ENCODE measurements at places on chromosomes 6 and 20.

- no peak for DNase-seq
These were observed 5.4 kb downstream of the PPDPF start for GRCh38 chr20:63525971-63526370.

GRCh38 chr6:22954749-22955385 is 385.5 kb downstream of the HDGFL1 start:
- DNase-seq = no peak

DNA sequence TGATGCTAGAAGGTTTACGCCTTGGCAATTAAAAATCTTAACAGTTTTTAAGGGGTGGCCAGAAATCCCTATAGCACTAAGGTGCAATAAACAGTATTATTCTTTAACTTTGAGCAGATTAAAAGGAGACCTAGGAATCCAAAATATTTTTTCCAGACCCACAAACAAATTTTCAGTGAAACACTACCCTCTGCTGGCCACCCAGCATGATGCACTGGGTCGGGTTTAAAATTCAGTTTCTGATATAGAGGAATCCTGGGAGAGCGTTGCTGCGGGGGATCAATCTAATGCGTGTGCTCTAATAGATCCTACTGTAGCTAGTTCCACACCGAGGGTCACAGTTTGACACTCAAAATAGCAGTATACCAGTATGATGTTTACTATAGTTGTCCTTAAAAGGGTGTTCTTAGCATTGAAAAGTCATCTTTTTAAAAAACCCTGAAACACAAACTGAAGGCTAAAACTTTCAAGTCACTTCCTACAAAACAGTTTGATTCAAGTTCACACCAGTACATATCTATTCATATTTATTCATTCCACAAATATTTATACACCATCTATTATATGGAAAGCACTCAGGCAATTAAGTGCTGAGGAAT is 10.2 kb downstream of the UBE3D start:
- DNase-seq = peak; percentile 32

DNA sequence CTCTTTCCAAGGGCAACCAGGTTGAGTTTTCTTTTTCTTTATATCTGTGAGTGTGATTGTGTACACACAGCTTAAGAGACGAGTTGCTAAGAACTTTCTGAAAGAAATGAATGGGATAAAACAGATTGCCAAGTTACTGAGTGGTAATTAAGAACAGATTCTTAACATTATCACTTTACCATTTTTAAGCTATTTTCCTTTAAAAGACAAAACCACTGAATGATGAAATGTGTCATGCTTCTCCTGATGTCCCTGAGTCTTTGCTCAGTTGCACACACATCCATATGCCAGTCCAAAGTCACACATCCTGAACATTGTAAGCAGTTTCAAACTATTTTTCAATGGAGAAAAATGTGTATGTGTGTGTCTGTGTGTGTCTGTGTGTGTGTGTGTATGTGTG is 5.5 kb upstream of the DAAM2 start:
- no peak for DNase-seq

DNA sequence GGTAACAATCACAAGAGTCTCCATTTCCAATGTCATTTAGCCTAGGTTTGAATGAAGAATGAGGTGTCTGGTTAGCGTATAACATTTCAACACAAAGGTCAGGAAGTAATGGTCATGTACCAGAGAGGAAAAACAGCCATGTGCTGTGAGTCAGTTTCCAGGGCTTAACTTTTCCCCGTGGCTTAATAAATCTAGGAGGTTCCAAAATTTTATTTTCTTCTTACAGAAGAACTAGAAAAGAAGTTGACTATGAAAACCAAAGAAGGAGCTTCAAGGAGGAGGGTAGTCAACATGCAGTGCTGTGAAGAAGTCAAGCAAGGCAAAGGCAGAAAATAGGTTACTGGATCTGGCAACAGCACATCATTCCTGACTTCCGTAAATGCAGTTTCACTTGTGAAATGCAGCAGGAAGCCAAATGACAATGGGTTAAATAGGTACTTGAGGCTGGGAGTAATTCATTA is 8.4 kb upstream of the GABRR2 start:
- DNase-seq = no peak

DNA sequence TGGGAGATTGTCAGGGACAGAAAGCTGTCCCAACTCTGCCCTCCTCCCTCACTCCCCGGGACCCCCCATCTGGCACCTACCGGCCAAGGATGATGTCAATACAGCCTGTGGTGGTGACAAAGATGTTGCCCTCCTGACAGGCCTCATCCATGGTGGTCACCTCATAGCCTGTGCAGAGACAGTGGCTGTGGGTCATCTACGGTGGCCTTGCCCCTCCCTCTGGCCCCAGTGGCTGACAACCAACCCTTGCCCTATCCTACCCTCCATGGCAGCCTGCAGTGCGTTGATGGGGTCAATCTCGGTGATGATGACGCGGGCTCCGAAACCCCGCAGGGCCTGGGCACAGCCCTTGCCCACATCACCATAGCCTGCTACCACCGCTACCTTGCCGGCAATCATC is 12.7 kb downstream of the AHCY start:
- no peak for DNase-seq

DNA sequence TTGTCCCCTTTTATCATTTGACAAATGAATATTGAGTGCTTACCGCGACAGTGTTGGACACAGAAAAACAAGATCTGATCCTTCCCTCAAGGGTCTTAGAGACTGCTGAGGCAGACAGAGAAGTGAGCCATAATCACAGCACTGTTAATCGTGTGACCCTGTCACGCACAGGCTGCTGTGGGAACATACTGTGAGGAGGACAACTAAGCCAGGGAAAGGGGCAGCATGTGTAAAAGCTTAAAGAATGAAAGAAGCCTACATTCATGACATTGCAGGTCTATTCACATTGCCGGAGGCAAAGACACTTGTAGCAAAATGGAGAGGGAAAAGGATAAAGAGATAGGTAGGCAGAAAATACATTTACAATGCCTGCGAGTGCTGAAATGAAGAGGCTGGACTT is 32.7 kb downstream of the TRDN start:
- DNase-seq = no peak

- DNase-seq = no peak
These were observed 29.9 kb downstream of the FBXO5 start for GRCh38 chr6:152952866-152953509.

DNA sequence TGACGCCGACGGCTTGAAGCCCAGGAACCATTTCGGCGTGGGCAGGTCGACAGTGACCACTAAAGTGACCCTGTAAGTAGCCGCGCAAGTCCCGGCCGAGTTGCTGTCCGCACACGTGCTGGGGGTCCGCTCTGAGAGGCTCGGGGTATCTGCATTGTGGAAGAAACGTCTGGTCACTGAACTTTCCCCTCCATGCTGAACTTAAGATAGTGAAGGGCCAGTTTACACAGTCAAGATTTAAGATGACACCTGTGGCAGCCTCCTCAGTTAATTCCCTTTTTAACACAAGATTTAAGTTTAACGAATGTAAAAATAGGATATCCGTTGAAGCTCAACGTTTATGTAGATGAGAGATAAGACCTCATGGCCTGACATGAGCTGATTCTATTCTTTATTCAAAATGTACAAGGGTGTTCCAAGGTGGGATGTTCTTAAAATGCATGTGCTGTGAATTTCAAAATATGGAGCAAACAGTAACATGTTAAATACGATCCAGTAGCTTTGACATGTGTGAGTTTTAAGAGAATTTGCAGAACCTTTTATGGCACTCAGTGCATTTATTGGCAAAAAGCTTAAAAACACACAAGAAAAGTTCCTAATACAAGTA is 116.2 kb downstream of the RTN4IP1 start:
- DNase-seq = no peak

GRCh38 chr20:44228465-44229258 is 18.1 kb upstream of the OSER1 start:
- no peak for DNase-seq

DNA sequence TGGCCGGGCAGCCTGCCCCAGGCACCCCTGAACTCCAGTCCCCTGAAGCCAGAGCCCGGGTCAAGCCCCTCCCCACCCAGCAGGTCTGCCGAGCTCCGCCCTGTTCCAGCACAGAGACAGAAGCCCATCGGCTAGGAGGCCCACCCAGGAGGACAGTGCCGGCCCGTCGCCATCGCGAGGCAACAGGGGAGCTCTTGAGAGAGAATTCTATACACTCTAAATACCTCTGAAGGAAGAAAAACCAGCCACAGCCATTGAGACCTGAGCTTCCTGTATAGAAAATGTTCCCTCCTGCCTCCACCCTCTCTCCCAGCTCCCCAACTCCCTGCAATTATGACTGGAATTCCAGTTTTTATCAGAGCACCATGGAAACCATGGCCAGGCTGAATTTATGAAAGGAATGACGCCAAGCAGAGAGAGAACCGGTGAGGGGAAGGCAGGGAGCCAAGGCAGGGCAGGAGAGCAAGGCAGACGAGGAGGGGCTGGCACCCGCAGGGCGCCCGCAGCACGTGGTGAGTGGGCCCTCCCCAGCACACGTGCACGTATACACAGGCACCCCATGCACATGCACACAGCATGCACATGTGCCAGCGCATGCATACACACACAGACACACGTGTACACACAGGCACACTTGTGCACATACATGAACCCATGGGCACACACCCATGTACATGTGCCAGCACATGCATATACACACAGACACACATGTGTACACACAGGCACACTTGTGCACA is 27.6 kb upstream of the MRGBP start:
- DNase-seq = peak; percentile 34

GRCh38 chr6:151763938-151764680 is 43.4 kb upstream of the ESR1 start:
- peak; percentile 32 for DNase-seq

- DNase-seq = no peak
These were observed 30.2 kb downstream of the CHD6 start for GRCh38 chr20:41587956-41588355.

- DNase-seq = no peak
These were observed 5.7 kb downstream of the PPP1R10 start for GRCh38 chr6:30611150-30611855.

GRCh38 chr20:34546751-34547181 is 11.8 kb upstream of the MAP1LC3A start:
- DNase-seq = no peak

DNA sequence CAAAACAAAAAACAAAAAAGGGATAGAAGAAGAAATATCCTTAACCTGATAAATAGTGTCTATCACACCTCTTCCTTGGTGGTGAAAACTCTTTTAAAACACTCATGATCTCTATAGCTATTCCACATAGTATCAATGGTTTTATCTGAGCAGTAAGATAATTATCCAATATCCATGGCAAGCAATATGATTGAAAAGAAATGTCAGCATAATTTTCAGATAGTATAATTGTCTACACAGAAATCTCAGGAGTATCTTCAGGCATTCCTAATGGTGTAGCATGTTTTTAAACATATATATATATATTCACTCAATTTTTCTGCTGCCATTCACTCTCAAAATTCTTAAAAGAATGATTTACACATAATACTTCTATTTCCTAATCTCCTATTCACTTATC is 938.0 kb upstream of the SLC35B3 start:
- no peak for DNase-seq

GRCh38 chr20:32670773-32671455 is 2.8 kb downstream of the C20orf203 start:
- DNase-seq = no peak

GRCh38 chr6:63213325-63213724 is 2.1 kb downstream of the FKBP1C start:
- no peak for DNase-seq

DNA sequence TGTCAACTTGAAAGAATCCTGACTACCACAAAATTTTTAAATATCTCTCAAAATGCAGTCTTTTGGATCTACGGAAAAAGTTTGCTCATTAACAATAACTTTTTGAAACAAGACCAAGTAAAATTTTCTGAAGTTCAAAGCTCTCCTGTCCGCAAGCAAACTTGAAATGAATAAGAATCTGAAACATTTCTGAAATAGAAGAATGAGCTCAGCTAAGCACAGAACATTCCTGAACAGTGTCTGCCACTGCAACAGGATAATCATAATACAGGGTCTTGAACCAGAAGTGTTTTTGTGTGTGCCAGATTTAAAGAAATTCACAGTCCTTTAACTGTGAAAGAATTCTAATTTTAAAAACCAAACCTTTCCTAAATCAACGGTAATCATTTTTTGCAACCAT is 49.1 kb upstream of the TASP1 start:
- DNase-seq = no peak

DNA sequence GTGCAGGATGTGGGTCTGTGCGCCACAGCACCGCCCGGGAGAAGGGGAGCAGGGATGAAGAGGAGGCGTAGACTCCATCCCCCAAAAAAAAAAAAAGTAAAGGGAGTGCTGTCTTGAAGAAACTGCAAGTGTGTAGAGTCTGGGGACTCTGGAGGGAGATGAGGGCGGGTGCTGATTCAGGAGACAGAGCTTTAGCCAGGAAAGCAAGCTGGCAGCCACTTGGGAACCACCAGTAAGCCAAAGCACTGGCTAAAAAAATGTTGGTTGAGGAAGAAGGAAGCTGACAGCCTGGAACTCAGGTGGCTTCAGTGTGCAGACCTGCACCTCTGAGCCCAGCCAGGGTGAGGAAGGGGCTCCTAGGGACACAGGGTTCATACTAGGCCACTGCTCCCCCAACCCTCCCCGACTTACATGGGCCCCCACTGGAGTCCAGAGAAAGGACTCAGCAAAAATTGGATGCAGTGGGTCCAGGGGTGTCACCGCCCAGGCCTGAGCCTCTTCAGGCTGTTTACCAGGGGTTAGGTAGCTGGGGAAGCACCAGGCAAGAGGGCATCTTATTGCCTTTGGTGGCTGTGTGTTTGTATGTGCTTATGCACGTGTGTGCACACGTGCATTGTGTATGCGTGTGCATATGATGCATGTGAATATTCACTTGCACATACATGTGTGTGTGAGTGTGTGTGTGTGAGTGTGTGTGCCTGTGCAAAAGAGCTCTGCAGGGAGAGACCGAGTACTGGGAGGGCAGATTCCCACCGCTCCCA is 153.5 kb upstream of the MLN start:
- no peak for DNase-seq

DNA sequence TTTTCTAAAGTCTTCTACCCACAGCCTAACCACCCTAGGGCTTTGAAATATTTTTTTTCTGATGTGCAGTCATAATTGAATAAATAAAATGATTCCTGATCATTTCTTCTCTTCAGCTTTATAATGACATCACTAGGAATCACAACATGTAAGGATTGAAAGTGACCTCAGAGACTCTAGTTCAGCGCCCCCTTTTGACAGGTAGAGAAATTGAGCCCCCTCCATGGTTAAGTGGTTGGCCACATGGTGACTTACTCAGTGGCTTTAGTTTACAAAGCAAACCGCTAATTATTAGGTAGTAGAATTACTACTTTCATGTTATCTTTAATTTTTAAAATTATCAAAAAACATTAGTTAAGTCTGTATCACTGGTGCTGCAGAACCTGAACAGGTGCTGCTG is 13.3 kb upstream of the SLC2A12 start:
- DNase-seq = no peak

- peak; percentile 49 for DNase-seq
These were observed 14.0 kb downstream of the MRPS18A start for GRCh38 chr6:43673444-43674084.
